ENCODE measurements at places on chromosomes 5 and 9.

DNA sequence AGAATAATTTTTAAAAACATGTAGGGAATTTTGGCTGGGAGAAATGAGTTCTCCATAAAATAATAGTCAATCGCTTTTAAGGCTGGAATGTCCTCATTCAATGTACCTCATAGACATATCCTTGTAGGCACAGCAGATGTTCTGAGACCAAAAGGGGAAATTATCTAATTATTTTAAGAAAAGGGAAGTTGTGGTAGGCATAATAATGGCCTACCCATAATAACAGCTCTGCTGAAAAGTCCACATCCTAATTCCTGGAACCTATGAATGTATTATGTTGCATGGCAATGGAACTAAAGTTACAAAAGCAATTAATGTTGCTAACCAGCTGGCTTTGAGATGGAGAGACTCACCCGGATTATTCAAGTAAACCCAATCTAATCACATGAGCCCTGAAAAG is 216.1 kb downstream of the TRIM36 start:
- DNase-seq, result no peak

- no peak for DNase-seq
Measured at GRCh38 chr5:79544131-79544530, 30.2 kb upstream of the HOMER1 start.

- DNase-seq, result no peak
Measured at GRCh38 chr9:114061830-114062474, 16.1 kb downstream of the AMBP start.

GRCh38 chr9:129557192-129558036 is 63.5 kb downstream of the C9orf50 start:
- no peak for DNase-seq

DNA sequence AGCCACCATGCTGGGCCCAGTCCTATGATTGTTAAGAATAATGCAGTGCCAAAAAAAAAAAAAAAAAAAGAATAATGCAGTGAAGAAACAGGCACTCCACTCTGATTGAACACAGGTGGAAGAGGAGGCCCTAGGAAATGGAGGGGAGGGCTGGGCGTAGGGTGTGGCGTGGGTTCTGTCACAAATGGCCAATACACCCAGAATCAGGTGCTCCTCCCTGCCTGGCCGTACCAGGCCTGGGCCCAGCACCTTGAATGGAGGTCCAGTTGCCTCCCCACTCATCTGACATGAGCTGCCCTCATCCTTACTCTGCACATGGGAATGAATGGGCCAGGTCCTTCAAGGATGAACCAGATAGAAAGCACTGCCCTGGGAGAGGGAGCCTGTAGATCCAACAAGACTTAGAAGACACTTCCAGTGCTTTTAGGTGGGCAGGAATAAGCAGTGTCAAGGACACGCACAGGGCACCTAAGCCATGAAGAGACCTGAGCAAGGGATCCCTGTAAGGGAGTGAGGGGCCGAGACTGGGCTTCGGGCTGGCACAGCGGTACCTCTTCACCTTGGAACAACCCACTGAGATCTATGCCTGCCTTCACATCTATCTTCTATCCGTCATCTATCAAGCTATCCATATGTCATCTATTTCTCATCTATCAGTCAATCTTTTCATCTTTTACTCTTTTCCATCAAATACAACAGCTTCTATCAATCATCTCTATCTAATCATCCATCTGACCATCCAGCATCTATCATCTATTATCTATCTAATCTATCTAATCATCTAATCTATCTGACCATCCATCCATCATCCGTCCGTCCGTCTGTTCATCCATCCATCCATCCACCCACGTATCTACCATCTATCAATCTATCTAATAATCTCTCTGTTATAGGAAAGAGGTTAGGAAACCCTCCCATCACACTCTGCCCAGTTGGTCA is 15.9 kb downstream of the NINJ1 start:
- no peak for DNase-seq

DNA sequence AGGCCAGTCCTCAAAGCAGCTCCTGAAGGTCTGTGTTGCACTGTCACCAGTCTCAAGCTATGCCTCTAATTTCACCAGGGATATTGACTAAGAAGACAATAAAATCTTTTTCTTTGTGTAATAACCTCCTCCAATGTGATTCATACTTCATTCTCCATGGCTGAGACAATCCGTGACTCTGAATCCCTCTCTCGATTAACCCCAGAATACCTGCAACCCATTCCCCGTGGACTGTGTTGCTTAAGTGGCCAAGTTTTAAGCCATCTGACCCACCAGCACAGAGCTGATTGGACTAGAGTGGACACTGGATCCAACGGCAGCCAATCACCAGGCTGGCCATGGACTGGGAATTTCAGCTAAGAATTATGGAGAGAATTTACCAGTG is 5.4 kb upstream of the CCIN start:
- no peak for DNase-seq
